Small intestine (tissue), 16 donors: ENCODE measurements at places on chromosomes 3 and 15.

DNA sequence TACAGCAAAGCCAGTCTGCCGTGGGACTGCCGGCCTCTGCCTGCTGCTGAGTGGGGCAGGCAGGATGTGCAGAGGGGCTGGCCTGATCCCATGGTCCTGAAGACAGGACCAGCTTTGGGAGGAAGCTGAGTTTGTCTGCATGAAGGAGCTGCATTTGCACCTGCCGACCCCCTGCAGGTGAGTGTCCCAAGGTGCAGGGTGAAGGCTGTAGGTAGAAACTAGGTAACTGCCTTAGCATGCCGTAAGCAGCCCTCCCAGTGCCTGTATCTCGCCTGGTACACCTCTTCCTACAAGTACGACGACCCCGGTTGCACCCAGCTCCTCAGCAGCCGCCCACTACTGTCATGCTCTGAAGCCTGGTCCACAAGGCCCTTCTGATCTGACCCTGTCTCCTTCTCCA is 34.9 kb downstream of the AMOTL2 start:
- no peak for DNase-seq

GRCh38 chr15:79066391-79067071 is 24.0 kb downstream of the RASGRF1 start:
- DNase-seq: no peak

DNA sequence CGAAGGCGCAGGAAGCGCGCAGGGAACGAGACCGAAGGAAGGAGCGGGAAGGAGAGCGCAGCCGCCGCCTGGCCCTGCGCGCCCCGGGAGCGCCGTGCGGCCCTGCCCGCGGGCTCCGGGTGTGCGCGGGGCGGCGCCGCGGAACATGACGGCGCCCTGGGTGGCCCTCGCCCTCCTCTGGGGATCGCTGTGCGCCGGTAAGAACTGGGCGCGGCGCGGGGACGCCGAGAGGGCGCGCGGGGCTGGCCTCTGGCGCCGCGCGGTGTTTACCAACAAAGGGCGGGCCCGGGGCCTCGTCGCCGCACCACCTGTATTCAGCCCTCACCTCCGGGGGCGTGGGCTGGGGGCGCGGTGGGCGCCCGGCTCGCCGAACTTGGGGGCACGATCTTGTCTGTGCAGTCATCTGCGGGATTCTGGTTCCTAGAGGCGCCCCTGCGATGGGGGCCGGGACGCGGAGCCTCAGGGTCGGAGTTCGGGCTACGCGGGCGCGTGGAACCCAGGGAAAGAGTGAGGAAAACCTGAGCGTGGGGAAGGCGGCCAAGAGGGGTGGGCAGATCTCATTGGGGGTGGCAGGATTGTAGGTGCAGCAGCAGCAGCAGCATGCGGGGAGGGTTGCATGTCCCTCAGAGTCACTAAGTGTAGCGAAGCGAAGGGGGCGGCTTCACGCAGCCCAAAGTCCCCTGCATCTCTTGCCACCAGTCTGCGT is 641 bp downstream of the ACVR2B start:
- DNase-seq: peak; percentile 75

- DNase-seq: no peak
These were observed 85.1 kb upstream of the C2CD4B start for GRCh38 chr15:62250186-62250585.

- no peak for DNase-seq
These were observed 52.4 kb downstream of the TNIK start for GRCh38 chr3:171407759-171408158.

DNA sequence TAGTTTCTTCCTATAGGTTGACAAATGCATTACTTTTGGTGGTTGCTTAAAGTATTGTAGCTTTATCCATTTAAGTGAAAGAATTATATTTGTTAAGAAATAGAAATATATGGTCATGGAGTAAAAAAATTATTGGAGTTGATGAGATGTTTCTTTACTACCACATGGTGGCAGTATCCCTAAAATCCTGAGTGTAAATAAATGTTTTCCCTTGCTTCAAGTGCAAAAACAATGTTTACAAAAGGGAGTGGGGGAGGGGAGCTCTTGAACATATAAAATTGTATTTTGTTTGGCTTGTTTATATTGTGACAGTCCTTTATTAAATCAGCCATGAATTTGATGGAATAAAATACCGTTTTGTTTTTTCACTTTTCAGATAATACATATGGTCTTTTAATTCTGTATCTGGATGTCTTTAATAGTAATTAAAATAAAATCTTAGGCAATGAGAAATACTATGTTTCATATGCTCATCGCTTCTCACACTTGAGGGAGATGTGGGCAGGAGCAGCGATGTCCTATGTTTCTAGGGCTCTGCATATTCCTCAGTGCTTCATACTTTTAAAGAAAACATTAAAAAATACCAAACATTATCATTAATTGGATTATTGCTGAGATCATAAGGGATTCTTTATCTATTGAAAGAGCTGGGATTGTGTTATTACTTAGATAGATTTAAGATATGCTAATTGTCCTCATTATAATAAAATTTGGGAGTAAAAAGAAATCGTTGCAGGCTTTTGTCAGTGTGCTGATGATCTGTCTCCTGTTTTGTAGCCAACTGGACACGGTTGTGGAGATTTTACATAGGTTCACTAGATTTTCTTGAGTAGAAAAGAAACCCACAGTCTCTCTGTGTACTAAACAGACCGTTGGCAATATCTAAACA is 349.7 kb downstream of the TUSC7 start:
- peak; percentile 28 for DNase-seq

DNA sequence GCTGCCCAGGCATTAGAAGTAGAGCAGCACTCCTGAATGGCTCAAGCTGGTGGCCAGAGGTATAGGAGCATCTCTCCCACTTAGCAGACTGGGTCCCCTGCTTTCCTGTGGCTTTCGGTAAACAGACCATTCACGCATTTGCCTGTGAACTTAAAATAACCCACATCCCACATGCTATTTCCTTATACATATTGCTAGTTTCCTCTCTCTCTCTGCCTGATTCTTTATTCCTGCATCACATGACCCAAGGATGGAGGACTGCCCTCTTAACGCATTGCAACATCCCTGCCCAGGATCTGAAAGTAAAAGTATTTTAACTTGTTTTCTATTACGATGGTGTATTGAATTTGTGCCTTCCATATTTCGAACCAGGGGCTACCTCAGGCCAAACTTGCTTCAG is 43.4 kb upstream of the NLGN1 start:
- no peak for DNase-seq

DNA sequence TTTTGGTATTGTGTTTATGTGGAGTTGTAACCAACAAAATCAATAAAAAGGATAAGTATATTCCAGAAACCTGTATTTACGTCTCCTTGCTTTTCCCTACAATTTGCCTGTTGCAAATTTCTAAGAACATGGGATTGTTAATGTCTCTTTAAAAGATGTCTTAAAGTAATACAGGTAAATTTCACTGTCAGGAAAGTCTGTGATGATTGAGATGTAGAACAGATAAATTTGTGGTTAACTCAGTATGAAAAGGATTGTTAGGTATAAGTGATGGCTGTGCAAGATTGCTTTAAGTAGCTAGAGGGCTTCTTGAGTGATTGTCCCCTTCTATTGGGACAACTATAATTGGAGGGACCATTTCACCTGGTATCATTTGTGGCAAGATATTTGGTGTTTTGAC is 6.8 kb downstream of the PTPRG start:
- no peak for DNase-seq

- no peak for DNase-seq
These were observed 85.4 kb upstream of the ABHD2 start for GRCh38 chr15:89002830-89003229.

DNA sequence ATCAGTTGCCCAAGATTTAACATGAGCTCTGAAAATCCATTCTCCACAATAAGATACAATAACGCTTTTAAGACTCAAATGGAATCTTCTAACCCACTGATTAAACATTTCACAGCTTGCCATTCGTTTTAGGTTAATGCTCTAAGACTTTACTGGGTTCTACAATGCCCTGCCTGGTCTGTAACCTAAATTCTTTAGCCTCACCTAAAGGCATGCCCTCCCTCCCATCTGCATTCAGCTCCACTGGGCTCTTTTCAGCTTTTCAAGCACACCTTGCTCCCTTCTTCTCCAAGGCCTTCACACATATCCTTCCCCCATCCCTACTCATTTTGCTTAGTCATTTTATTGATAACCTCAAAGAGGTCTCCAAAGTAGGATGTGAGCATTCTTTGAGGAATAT is 290.9 kb downstream of the LSAMP start:
- DNase-seq: no peak

DNA sequence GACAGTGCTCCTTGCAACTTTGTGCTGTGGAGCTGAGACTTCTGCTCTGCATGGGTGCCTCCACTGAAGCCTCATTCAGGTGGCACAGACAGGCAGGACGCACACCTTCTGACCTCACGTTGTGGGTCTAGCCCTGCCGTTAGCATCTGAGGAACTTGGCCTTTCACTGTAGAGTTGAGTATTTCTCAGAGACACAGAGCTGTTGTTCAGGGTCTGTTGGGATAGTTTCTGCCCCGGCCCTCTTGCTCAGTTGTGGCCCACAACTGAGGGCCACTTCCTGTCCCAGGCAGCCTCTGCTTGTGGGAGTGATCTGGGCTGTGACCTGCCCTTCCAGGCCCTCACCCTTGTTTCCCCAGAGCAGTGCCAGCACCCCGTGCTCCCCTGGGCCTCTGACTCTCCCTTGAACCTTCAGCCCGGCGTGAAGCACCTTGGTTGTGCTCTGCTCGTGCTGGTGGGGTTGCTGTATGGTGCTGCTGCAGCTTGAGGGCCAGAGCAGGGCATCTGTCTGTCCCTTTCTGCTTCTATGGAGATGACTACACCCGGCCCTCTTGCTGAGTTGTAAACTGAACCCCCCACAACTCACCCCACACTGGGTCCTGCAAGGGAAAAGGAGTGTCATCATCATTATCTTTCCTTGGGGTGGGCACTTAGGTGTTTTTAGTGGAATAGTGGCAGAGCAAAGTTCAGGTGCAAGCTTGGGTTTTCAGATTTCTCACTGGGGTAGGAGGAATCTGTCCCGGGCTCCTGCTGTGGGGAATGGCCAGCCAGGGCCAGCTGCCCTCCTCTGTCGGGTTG is 11.7 kb downstream of the BAHD1 start:
- peak; percentile 25 for DNase-seq

- peak; percentile 48 for DNase-seq
These were observed 58.5 kb downstream of the ECT2 start for GRCh38 chr3:172808969-172809546.

DNA sequence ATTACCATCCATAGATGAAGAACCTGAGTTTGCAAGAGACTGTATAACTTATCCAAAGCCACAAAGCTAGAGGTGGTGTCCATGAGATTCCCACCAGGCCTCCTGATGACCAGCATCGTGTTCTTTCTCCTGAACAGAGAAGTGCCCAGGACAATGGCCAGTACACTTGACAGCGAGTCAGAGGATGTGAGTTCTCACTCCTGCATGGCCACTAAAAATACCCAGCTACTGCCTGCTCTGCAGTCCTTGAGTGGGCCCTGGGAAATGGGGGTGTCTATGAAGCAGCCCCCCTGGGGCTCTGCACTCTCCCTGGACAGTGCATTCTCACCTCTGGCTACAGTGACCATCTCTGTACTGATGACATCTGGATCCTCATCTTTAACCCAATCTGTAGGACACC is 201.2 kb downstream of the RPLP1 start:
- no peak for DNase-seq

DNA sequence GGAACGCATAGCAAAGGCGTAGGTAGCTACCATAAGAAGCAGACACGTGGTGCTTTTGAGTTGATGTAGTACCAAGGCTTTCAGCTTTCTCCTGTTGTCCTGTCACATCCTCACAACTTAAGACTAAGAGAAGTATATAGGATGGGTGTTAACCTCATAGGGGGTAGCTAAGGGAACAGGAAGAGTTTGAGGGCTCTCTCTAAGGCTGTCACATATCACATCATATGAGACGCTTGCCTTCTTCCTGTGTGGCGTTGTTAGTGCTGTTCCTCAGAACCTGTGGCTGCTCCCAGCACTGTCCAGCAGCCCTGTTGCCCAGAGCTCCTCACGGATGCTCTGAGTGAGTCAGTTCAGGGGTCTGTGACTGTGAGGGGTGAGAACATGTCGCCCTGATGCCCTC is 14.7 kb downstream of the DHX30 start:
- DNase-seq: no peak

DNA sequence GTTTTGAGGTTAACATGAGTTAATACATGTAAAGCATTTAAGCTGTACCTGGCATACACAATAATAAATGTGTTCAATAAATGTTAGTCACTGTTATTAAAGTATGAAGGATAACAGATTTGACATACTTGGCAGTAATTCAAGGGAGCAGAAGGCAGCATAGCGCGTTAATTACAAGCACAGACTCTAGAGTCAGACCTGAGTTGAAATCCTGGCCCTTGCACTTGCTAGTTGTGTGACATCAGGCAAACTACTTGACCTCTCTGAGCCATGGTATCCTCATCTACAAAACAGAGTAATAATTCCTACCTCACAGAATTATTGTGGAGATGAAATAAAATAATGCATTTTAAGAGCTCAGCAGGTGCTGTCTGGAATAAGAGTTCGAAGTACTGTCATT is 5.4 kb downstream of the IFT122 start:
- peak; percentile 82 for DNase-seq

- DNase-seq: peak; percentile 35
These were observed 16.0 kb downstream of the SEC61A1 start for GRCh38 chr3:128068156-128068620.
